ENCODE measurements at places on chromosomes 11 and 22.

- DNase-seq = no peak
These were observed 19.5 kb downstream of the BLID start for GRCh38 chr11:122096272-122097112.

GRCh38 chr22:32175683-32176644 is 16.9 kb upstream of the C22orf42 start:
- DNase-seq = no peak

- DNase-seq = no peak
These were observed at the start of gene CHRDL2 for GRCh38 chr11:74731301-74732094. Gene CHRDL2 (minus strand): TSS chr11:74731426. CDS start chr11:74730888, 538 bp downstream.

DNA sequence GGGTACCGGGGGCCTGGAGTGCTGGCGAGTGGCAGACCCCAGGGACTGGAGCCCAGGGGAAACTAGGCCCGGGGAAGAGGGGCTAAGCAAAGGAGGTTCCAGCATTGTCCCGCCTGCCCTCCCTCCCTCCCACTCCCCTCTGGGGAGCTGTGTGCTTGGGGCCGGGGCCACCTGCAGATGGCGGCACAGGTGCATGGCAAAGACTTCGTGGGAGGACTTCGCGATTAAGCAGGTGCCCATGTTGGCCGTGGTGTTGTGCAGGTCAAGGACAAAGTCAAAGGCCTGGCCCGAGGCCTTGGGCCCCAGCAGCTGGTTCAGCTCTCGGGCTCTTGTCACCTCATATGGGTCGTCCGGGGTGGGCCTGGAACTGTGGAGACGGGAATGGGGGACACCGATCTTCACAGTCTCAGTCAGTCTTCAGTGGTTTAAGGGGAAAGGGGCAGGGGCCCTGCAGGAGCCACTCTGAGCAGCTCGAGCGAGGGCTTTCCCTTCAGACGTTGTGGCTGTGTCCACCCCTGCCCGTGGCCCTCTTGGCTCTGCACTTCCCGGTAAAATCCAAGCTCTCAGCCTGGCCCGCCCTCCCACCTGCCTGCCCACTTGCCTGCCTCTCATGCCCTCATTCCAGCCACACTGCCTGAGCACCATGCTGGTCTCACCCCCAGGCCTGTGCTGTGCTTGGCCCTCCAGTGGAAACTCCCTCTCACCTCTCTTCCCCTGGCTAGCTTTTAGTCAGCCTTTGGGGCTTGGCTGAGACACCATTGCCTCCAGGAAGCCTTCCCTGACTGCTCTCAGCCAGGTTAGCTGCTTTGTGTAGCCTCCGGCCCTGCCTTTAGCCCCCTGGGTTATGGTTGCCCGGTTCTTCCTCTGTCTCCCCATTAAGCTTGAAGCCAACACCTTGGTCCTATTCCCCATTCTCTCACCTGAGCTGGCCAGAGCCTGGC is 4.7 kb downstream of the ACY3 start:
- DNase-seq = no peak

GRCh38 chr22:23077627-23078461 is 7.5 kb downstream of the GNAZ start:
- no peak for DNase-seq

DNA sequence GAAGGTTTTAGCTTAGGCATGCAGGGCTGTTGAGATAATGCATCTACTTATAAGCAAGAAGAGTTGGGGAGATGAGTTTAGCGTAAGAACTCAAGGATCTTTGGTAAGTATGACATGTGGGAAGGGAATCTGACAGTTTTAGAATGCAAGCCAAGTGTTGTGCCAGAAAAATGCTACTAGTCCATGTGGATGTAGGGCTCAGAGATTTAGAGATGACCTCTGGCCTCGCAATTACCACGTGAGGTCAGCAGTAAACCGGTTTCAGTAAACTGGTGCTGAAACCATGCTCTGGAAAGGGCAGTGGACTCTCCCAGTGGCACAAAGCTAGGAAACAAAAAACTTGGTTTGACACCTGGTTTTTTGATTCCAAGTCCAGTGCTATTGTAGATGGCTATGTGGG is 18.9 kb downstream of the MRPL16 start:
- DNase-seq = no peak

DNA sequence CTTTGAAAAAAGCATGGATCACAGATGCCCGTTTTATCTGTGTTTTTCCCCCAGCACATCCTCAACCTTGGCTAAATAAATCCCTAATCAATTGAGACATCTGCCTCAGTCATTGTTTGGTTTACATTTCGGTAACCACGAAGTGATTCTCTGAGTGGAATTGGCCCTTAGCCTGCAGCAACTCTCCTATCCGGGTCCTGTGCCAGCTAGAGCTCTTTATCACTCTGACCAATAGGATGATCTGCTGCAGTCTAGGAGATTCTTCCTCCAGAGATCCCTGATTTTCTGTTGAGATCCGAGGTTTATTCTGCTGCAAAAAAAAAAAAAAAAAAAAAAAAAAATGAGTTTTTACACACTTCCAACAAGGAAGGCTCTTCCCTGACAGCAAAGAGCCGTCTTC is 137.3 kb downstream of the KCNA4 start:
- DNase-seq = no peak

- DNase-seq = no peak
These were observed 327 bp upstream of the MED17 start for GRCh38 chr11:93783765-93784144.

DNA sequence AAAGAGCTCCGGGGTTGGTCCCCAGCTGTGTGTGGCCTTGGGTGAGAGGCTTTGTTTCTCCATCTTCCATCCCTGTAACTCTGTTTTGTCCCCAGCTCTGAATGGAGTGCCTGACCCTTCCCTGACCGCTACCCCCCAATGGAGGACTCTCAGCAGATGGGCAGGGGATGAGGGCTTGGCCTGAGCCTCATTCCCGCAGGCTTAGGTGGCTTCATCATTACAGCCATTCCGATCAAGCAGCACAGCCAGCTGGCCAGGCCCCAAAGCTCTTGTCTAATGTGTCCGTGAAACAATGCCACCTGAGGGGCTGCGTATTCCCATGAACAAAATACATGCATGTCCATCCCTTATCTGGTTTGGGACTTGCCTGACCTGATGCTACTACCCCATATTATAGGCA is 3.9 kb upstream of the CDC42EP2 start:
- DNase-seq = no peak

DNA sequence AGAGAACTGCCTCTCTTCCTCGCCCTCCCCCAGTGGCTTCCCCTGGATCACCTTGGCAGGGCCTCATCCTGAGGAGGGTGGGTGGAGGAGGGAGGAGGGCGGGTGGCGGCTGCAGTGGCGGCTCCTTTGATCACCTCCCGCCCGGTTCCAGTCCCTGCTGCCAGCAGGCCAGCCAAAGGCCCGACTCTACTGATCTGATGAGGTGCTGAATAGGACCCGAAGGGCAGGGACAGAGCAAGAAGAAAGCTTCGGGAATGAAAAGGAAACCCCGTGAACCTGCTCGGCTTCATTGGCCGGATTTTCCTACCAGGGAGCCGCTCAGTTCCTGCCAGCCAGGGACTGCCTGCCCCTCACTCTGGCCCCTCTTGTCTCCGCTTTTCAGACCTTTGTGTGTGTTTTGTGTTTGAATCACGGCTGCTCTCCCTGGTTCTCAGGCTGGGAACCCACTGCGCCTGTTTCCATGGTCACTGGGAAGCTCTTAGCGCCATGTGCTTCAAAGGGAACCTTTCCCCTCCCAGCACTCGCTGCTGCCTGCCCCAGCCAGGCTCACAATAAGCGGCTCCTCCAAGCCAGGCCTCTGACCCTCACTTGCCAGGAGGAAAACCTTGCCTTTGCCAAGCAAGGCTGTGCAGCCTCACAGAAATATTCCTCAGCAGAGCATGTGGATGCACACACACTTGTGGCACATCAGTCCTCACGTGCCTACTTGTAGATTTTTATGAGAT is 56.8 kb downstream of the C22orf31 start:
- DNase-seq = no peak

DNA sequence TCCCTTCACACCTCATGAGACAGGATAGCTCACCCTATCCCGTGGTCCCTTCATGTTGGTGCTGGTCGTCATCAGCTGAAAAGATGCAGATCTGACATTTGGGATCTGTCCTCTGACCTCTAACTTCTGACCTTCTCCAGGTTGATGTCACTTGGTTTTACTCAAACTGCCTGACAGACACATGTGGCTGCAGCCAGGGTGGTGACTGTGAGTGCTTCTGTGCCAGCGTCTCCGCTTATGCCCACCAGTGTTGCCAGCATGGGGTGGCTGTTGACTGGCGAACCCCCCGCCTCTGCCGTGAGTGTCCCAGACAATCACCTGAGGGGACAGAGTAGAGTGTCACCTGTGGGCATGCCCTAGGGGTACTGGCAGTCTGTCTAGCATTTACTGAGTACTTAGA is 49.7 kb downstream of the OTOG start:
- no peak for DNase-seq

DNA sequence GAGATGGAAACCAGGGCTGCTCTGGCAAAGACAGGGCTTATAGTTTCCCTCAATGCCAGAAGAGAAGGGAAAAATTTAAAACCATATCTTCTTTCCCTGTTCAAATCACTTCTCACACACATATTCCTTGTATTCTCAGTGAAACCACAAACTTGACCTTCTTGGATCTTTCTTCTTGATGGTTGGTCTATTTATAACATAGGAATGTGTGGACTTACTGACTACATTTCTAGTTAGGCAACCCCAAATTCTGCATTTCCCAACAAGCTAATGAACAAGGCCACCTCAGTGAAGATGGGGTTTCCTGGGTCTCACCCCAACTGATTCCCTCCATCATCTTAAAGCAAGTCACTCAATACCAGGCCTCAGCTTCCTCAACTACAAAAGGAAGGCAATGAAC is 3.8 kb upstream of the QSER1 start:
- DNase-seq = no peak

DNA sequence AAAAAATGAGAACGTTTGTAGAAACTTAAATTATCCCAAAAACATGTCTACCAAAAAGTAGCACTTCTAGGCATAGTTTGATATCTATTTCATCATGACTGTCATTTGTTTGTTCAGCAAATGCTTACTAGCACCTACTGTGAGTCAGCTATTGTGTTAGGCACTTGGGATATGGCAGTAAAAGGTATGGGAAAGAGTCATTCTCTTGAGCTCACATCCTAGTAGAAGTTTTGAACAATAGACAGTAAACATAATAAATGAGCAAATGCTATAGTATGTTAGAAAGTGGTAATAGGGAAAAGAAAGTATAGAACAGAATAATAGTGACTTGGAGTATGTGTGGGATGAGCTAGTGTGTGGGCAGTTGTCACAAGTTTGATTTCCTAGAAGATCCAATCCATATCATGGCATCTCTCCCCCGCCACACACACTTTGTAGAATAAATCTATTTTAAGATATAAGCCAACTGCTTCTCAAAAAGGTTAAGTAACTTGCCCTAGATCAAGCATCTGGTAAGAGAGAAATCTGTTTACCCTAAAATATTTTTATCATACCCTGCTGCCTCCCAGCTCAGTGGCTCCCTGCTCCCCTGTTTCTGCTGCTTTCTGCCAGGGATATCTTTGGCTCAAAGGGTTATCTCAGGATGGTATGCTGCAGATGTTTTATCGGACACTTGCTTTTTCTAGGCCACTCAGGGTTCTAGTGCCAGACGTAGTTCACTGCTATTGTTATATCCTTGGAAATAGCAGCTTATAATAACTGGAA is 129.7 kb downstream of the NCAM1 start:
- DNase-seq = no peak

DNA sequence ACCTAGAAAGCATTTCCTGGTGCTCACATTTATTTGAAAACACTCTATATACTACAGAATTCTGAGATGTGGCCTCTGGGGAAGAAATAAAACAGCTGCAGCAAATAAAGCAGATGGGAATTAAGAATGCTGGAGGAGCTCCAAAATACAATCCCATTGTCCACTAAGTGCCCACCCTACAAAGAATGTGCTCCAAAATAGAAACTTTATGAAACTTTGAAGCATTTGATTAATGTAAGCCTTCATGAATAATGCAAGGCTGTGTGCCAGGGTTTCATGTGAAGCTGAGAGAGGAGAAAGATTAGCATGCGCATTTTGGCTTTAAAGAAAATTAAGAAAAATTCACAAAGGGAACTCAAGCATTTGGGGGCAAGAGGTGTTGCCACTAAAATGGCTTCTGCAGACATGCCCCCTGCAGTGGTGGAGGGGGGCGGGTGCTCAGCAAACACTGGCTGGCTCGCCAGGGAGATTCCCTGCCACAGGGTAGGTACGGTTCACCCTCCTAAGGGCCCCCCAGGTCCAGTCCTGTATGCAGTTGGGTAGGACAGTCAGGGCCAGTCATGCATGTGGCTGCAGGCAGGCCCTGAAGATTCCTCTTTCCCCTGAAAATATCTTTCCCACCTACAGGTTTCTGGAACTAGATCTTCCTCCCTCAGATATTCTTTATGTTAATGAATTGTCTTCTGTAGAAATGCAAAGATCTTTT is 46.6 kb upstream of the RCN1 start:
- no peak for DNase-seq

DNA sequence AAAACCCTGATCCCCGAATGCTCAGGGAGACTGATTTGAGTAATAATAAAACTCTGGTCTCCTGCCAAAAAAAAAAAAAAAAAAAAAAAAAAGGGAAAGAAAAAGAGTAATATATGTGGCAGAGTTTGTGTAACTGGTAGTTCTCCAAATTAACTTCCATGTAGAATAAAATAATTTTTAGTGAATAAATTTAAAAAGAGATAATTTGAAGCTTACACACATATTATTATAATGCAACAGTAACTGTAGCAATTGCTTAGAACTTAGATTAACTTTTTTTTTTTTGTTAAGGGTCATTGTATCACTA is 11.0 kb upstream of the MRPL17 start:
- no peak for DNase-seq

GRCh38 chr11:72349616-72350218 is 84.6 kb downstream of the CLPB start:
- DNase-seq = no peak

- DNase-seq = no peak
These were observed 38.1 kb upstream of the CSNK2A3 start for GRCh38 chr11:11391169-11391568.

- DNase-seq = no peak
These were observed 11.6 kb upstream of the OOSP4B start for GRCh38 chr11:60005360-60005759.

DNA sequence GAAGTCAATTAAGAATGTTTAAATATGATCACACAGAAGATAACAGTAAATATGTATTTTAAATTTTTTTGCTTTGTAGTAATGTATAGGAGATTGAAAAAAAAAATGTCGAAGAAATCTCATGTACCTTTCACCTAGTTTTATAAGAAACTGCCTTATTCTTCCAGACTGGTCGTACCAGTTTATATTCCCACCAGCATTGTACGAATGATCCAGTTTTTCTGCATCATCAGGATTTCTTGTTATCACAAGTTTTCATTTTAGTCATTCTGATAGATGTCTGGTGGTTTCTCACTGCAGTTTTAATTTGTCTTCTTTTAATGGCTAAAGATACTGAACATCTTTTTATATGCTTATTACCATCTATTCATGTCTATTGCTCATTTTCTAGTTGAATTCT is 101.8 kb upstream of the CTSC start:
- DNase-seq = no peak
